Stimulated activated CD4-positive, alpha-beta T cell treated with anti-CD3 and anti-CD28 coated beads, Interleukin-2, amount 100 ng/mL, for 4 hours (primary cell): ENCODE measurements at places on chromosomes 11 and 22.

GRCh38 chr22:42262964-42263363 is 7.5 kb downstream of the TCF20 start:
- DNase-seq, result no peak

GRCh38 chr11:103907548-103908455 is 128.6 kb upstream of the DDI1 start:
- DNase-seq, result no peak

GRCh38 chr11:129747071-129747470 is 68.6 kb upstream of the TMEM45B start:
- no peak for DNase-seq

DNA sequence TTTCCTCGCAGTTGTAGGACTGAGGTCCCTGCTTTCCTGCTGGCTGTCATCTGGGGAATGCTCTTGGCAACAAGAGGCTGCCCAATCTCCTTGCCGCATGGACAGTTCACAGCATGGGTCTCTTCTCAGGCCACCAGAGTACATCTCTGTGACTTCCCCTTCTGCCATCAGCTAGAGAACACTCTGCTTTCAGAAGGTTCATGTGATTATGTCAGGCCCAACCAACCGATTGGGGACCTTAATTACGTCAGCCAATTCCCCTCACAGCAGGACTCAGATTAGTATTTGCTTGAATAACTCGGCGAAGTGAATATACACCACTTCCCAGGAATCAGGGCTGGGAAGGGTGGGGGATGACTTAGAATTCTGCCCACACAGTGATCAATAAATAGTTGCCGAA is 61.9 kb upstream of the CSNK2A3 start:
- no peak for DNase-seq

GRCh38 chr22:24553597-24554312 is 1.2 kb downstream of the GUCD1 start:
- DNase-seq, result no peak

DNA sequence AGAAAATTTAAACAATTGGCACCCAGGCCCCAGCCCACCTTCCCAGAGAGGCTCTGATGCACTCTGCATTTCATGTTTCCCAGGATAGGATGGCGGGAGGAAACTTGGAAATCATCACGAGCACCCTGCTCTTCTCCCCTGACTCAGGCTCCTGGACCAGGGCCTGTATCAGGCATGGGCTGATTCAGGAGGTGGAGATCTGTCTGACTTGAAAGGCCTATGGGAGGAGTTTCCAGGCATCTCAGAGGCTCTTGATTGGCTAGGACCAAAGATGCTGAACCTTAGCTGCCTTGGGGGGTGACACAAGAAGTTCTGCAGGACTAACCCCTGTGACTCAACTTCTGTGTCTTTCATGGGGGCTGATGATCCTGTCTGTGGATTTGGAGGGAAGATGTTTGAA is 106.2 kb downstream of the PKNOX2 start:
- DNase-seq, result no peak

- no peak for DNase-seq
Measured at GRCh38 chr22:49369726-49370626, 457.7 kb downstream of the BRD1 start.

DNA sequence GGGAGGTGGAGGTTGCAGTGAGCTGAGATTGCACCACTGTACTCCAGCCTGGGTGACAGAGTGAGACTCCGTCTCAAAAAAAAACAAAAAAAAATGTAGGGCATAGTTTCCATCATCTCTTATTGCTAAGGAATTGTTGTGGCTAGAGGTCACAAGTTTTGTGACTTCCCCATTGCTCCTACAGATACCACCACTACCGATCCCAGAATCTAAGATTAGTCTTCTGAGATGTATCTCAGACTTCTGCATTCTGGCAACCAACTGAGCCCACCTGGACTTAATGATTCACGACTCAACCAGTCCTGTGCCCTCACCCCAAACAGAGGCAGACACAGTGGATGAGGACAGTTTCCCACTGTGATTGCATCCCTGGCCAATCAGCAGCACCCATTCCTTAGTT is 148.9 kb downstream of the NECTIN1 start:
- no peak for DNase-seq

DNA sequence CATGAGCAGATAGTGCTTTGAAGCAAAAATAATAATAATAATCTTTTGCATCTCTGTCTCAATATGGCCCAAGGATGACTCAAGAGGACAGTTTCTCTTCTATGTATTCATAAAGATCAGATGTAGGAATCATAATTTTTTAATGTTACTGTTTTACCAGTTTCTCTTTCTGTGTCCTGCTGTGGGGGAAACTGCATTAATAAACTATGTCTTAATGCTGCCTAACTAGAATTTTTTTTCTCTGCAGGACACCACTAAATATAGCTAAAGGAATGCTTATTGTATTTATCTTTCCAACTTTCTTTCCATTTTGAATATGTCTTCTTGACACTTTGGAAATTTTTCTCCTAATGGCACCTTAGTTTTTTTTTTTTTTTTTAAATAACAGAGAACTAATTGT is 6.5 kb downstream of the FJX1 start:
- no peak for DNase-seq
